Activated T-cell treated with anti-CD3 and anti-CD28 coated beads, Interleukin-2, amount 50 U/mL, for 72 hours (primary cell): ENCODE measurements at places on chromosomes 6 and 20.

DNA sequence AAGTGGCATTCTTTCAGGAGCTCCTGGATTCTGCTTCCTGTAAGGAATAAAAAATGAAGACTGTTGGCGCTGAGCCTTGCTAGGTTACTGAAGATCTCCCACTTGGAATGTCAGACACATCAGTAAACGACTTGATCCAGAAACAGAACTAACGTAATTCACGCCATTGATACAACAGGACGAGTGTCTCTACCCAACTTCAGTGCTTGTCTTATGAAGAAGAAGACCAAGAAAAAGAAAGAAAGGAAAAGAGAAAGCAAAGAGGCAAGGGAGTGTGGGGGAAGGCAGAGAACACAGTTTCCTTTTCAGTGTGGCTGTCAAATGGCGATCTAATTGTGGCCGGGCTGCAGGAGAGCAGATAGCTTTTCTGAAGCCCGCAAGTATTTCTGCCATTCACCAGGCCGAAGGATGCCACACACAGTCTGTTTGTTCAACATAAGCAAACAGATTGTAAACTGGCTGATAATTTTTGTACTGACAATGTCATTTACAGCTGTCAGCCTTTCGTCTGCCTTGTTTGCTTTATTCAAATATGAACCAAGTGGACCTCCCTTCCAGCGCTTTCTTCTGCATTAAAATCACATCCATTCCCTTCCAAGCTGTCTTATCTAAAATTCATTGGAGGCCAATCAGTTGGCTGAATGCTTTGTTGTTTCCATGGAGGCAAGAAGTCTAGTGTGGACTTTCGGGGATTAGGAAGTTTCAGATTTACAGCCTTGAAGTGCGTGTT is 180.6 kb downstream of the FOXA2 start:
- no peak for DNase-seq

- DNase-seq = no peak
Observed at GRCh38 chr6:160070427-160070826, 51.2 kb upstream of the SLC22A1 start.

GRCh38 chr6:25056130-25056529 is 120.4 kb upstream of the RIPOR2 start:
- peak; percentile 74 for DNase-seq

DNA sequence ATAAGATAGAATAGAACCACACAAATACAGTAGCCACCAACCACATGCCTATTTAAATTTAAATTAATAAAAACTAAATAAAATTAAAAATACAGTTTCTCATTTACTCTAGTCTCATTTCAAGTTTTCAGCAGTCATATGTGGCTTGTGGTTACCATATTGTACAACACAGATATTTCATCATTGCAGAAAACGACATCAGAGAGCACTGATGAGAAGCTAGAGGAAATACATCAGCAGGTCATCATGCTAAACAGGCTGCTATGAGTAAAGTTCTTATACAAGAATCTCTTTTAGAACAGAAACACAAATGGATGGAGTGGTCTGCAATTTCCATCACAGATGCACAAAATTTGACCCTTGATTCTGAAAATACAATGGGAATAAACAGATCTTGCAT is 36.6 kb downstream of the TBC1D32 start:
- DNase-seq = no peak

GRCh38 chr6:32178547-32179440 is 589 bp downstream of the RNF5 start:
- DNase-seq = no peak

- peak; percentile 62 for DNase-seq
Observed at GRCh38 chr6:45626087-45626891, 248.6 kb upstream of the SUPT3H start.

- DNase-seq = no peak
Observed at GRCh38 chr6:125597411-125598253, 151.8 kb upstream of the HEY2 start.

DNA sequence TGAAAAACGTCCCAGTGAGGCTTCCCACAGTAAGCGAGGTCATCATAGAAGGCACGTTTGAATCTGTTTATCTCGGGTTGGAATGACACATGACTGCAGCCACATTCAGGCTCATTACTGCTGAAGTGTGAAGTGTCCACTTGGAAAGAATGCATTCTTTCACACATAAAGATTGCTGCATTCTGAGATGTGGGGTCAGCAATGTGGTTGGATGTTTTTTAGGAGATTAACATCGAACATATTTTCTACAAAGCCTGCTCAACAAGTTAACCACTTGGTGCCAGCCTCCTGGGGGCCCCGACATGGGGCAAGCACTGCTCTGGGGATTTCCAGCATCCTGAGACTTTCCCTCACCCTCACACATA is 79.9 kb downstream of the BMP6 start:
- no peak for DNase-seq

DNA sequence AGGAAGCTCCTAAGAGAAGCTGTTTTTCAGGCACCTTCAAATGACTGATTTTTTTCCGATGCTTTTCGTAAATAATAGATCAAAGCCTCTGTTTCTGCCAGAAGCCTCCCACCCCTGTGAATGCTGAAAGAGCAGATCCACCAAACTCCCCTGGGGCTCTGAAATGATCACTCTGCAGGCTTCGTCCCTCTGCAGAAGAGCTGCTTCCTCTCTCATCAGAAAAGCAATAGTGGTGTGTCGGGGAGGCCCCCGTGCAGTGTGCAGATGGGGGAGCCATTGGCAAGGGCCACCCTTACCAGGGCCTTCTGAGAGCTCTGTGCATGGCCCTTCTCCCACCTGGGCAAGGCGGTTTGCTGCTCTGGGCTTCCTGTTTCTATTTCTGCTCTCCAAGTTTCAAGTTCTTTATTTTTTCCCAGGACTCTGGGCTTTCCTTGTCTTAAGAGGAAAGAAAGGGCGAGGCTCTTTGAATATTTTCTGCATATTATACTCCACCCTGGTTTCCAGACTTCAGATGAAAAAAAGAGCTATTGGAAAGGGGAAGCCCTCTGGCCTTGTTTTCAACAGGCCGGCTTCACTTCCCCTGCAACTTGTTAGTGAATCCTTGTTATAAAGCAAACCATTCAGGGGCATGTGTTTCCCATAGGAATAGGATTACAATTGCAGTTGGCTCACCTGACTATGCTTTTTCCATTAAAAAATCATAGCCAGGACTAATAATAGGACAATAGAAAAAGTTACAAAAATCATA is 155.2 kb downstream of the TTLL2 start:
- no peak for DNase-seq

- DNase-seq = peak; percentile 12
Observed at GRCh38 chr20:33119725-33120720, 40.6 kb downstream of the BPIFB4 start.

- no peak for DNase-seq
Observed at GRCh38 chr6:3393836-3394202, 63.0 kb downstream of the SLC22A23 start.

DNA sequence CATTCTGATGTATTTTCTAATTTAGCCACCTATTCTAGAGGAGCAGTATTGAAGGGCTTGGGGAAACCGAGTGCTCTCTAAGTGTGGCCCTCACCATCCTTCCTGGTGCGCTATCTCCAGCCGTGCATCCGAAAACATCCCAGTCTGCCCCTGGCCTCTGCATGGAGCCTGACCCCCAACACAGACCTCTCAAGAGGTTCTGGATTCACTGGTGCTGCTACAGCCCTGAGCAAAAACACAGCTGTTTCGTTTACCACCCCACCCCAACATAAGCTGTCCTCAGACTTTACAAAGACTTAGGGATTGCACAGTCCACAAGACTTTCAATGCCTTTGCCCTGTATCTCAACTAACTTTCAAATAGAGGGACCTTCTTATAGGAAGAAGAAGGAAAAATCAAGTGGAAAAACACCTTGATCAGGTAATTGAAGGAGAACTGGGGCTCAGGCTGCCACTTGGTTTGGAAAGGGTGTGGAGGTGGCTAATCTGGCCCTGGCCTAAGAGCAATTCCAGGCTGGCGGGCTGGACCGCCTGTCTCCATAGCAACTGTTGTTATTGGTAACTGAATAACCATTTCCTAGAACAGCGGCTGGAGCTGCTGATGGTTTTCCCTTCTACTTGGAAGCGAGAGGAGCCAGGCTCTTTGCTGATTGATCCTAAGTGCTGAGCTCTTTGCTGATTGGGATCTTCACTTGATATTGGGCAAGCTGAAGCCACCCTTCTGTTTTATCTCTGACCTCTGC is 90.2 kb upstream of the TOX2 start:
- no peak for DNase-seq

DNA sequence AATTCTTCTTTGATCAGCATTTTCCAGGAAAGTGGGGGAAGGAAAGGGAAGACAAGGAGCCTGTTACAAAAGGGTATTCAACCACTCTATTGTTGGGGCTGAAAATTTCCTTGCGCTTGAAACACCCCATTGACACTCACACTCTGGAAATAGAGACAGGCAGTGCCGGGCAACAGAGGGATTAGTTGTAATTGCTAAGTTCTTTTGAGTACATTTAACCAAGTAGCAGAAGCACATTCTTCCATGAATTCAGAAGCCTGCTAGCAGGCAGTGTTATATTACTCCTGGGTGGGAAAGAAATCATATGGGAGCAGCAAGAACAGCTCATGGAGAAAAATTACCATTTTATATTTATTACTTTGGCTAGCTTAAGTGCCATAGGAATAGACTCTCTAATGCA is 745.5 kb downstream of the C6orf118 start:
- no peak for DNase-seq
